ENCODE measurements at places on chromosomes 7 and 10.

DNA sequence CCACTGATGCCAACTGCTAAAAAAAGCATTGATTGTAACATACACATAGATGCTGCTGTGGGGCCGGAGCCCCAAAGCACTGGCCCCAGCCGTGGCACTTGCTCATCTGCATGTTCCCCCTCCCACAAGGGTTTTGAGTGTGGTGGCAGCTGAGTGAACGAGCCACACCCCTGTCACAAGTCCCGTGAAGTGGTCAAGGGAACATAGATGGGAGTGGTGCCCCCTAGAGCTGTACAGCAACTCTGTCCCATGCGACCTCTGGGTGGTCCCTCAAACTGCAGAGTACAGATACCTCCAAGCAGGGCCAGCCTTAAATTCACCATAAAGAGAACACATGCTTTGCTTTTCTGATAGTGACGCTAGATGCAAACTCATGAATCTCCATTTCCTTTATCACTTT is 503.3 kb upstream of the NRP1 start:
- DNase-seq = no peak

DNA sequence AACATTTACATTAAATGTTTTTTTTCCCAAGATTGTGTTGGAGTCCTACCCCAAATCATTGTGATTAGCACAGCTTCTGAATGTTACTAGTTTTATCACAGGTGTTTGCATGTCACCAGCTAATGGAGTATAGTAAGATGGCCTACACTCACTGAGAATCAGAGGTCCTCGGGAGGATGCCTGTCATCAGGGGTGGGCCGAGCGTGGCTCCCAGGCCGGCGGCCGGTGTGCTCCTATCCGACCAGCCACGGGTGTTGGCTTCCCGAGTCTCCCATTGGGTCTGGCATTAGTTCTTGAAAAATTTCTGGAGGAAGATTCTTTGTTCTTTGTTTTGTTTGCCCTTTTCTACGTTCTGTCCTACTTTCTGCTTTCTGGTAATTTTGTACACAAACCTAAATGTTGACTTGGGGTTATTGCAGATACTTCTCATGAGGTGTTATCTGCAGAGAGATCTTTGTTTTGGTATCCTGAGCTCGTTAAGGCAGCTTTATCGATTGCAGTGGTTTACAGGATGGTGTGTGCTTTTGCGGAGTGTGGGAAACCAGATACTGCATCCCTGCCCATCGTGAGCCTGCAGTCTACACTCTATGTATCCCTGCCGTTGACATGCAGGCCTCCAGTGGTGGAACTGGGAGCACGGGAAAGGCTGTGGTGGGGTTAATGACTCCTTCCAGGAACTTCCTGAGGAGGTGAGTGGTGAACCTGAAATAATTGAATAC is 67.3 kb upstream of the DNAJB6 start:
- DNase-seq = no peak

DNA sequence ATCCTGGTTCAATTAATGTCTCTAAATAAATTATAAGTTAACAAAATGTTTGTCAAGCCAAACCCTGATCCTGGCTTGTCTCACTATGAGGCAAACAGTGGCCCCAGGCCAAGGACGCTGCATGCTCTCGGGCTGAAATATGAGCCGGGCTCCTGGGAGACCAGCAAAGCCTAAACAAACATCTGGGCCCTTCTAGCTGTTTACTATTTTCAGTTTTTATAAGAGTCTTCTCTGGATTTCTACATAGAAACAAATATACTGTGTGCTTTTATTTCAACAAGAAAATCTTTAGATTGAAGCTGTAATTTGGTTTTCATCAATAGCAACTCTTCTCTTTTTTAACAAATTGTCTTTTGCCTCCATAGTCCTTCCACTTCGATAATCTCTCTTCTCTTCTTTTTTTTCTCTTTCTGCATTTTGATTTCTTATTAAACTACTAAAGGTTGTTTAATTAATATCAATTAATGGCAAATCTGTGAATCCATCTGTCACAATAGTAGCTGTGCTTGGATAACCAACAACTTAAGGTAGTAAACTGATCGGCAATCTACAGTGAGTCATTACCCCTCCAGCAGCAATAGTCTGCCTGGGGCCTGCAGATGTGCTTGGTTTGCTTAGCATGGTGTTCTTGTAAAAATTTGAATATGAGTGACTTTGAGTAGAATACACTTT is 83.3 kb upstream of the DNAJC1 start:
- DNase-seq = no peak

GRCh38 chr7:32068411-32069101 is 1.7 kb downstream of the PDE1C start:
- no peak for DNase-seq

DNA sequence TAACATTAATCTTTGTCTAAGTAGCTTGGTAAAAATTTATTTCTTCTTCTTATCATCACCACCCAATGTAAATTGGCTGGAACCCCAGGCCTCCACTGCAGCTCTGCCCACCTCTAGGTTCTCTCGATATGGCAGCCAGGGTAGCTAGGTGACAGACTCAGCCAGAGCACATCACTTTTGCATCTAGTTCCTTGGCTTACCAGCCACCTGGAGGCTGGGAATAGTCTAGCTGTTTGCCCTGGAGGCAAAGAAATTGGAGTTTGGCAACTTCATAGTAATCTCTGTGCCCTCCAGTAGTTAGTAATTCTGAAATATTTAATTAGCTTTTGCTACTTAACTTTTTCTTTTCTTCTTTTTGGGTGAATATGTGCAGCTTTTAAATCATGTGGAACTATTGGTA is 9.4 kb downstream of the IFRD1 start:
- no peak for DNase-seq

GRCh38 chr7:90988516-90988915 is 275.7 kb upstream of the FZD1 start:
- DNase-seq = no peak

GRCh38 chr10:62614389-62615157 is 189.9 kb upstream of the ADO start:
- DNase-seq = no peak

DNA sequence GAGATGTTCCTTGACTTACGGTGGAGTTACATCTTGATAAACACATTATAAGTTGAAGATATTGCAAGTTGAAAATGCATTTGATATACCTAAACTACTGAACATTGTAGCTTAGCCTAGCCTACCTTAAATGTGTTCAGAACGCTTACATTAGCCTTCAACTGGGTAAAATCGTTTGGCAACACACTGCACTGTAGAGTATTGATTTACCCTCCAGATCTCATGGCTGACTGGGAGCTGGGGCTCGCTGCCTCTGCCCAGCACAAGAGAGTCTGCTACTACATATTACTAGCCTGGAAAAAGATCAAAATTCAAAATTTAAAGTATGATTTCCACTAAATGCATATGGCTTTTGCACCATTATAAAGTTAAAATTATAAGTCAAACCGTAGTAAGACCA is 7.5 kb upstream of the AGR3 start:
- DNase-seq = no peak

DNA sequence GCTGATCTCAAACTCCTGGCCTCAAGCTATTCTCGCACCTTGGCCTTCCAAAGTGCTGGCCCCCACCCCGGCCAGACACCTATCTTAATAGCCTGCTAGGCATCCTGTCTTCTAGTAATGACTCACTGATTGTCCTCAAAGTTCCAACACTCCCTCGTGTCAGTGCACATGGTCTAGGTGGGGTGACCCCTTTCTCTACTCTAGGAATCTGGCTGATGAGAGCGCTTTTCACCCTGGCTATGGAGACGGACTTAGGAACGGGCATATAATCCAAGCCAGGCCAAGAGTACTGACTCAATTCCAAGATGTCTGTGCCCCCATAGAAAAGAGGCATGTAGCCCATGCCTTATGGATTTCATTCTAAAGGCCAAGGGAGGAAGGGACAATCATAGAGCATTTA is 67.0 kb downstream of the PRLHR start:
- no peak for DNase-seq

DNA sequence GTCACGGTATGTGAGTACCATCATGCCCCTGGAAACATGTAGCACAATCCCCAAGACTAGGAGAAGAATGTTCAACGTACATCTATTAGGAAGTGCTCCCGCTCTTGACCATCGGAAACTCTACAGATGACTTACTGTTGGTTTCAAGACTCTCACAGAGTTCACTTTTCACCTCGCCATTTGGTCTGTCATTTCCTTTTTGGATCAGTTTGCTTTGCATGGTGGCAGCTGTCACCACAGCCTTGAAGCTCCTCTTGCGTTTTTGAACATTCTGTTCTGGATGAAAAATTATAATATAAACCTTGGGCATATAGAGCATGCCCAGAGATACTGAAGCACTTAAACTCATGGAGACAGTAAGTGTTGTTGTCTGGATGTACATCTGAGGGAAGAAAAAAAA is 806.8 kb downstream of the GRM8 start:
- no peak for DNase-seq

- DNase-seq = no peak
Measured at GRCh38 chr7:103936558-103936957, 52.9 kb downstream of the RELN start.

DNA sequence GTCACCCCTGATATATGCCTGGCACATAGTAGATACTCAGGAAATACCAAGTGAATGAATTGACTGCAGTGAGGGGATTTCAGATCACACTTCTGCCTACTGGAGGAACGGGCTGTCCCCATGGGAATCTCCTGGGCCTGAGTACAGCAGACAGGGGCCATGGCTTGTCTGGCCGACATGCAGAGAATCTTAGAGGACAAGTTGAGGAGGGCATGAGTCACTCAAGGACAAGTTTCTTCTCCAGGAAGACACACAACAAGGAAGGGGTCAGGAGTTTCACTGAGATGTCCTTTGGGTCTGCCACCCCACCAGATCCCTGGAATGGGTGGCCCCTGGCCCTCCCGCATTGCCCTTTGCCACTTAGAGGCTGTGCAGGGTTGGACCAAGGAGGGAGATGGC is 20.7 kb downstream of the PLPP4 start:
- no peak for DNase-seq

DNA sequence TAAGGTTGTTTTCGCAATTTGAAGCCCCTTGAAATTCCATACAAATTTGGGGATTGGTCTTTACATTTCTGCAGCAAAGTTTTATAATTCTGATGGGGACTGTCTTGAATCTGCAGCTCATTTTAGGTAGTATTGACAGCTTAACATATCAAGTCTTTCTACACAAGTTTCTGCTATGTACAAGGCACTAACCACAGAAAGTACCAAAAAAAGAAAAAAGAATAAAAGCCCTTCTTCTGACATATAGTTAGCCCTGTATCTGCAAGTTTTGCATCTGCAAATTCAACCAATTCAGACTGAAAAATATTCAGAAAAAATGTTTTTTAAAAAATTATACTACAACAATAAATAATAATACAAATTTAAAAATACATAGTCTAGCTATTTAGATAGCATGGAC is 15.3 kb downstream of the POT1 start:
- no peak for DNase-seq

DNA sequence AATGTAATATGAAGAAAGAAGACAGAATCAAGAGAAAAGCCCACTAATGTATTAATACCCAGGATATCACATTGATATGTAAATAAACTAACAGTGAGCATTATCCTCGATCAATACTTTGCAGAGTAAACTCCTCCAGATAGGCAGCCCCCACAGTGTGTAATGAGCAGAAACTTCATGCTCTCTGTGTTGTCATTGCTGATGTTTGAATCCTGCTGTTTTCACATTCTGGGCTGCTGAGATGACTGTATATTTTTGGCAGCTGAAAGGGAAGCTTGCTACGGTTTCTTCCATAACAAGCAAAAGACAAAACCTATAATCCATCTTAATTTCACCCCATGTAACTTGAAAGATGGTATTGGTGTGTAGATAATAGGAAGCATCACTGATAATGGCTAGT is 15.3 kb upstream of the THSD7A start:
- no peak for DNase-seq

GRCh38 chr7:80945976-80946375 is 27.1 kb upstream of the SEMA3C start:
- no peak for DNase-seq

DNA sequence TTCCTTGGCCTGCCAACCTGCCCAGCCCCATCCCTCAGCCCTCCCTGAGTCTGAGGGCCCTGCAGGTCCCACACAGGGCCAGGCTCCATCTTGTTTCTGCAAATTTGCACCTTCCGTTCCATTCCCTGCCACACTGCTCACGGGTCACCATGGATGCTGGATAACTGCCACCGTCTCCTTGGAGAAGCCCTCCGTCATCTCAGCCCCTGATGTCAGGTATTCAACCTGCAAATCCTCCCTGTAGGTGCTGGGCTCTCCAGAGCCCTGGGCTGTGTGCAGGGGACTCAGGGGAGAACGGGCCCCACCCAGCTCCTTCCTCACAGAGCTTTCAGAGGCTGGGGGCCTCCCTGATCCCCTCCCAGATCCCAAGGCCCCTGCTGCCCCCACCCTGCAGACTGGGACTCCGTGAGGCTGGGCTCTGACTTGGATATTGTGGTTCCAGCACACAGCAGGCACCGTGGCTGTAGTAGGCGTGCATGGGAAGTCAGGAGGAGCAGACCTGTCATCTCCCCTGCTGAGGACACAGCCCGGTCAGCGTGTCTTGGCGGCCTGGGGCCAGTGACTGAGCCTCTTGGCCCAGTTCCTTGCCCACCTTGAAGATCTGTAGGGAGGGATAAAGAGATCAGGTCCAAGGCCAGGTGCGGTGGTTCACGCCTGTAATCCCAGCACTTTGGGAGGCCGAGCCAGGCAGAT is 121.7 kb upstream of the TNRC18 start:
- no peak for DNase-seq

- no peak for DNase-seq
Measured at GRCh38 chr7:39952374-39952773, 2.3 kb downstream of the CDK13 start.

GRCh38 chr7:44258865-44259546 is 58.2 kb downstream of the YKT6 start:
- no peak for DNase-seq

DNA sequence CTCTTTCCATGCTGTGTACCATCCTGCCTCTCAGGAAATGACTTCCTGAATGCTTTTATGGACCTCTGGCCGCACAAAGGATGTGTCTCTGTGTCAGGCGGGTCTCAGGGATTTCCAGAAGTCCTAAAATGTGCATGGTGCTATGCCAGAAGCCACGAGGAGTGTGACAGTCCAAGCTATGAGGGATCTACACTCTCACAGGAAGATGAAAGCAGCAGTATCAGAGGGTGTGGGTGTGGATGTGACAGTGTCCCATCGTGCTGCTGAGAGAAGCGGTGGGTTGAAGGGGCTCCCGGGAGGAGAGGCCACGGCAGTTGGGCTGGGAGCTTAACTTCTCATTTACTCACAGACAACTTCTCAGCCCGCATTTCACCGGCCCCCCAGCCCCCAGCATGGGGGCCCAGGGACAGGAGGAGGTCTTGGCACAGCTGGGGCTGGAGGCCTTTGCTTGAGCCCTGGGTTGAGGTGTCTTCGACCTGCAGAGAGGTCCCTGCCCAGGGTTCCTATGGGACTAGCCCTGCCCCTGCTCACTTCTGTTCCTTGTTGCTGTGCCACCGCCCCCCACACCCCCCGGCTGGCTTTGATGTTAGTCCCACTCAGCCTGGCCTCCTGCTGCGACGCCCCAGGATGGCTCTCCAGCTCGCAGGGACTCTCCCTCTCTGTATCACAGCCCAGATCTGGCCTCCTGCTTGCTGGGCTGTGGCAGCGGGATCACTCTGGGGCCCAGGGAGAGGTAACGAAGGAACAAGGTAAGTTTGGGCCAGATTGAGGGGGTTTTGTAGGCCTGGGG is 30.8 kb upstream of the EMX2 start:
- DNase-seq = peak; percentile 47

GRCh38 chr10:122102869-122103525 is 114.0 kb downstream of the TACC2 start:
- no peak for DNase-seq

All from coronary artery (tissue), 2 donors.